ENCODE measurements at places on chromosomes 6 and 20. TPM values are rescaled to one million over a fixed set of nuclear protein-coding genes. Genes with fewer than 3 reads are reported as not detected.

- DNase-seq = no peak
Measured at GRCh38 chr20:31835554-31835953, 9.8 kb downstream of the FOXS1 start.

- no peak for DNase-seq
Measured at GRCh38 chr6:144029452-144029851, 21.4 kb upstream of the PLAGL1 start.

DNA sequence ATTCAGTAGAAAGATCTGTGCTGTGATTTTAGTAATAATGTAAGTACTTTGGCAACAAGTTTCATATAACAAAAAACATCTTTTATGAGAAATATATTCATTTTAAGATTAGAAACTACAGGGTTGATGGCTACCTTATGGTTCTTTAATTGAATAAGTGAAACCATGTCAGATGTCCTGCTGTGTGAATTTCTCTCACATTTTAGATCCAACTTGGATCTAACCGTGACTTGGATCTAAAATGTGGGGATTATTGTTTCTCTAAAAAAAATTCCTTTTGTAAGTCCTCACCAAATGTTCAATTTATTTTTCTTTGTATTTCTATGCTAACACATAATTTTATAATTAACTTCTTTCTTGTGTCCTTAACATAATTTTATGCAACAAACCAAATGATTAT is 30.4 kb downstream of the ZC2HC1B start:
- DNase-seq = no peak

DNA sequence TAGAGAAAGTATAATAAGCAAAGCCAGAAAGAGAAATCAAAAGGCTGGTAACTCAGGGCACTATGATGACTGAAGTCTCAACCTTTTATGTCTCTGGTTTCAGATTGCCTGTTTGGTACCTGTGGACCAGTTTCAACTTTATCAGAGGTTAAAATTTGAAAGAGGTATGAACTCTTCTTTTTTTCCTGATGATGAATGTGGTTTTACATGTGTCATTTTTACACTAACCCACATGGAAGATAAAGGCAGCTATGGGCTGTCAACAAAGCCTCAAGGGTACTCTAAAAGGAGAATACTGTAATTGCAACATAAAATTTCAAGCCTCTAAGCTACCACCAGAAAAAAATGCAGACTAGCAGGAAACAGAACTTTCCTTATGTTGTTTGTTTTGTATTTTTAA is 52.4 kb downstream of the RNF144B start:
- DNase-seq = no peak

GRCh38 chr20:16107172-16107870 is 465.9 kb downstream of the KIF16B start:
- no peak for DNase-seq

DNA sequence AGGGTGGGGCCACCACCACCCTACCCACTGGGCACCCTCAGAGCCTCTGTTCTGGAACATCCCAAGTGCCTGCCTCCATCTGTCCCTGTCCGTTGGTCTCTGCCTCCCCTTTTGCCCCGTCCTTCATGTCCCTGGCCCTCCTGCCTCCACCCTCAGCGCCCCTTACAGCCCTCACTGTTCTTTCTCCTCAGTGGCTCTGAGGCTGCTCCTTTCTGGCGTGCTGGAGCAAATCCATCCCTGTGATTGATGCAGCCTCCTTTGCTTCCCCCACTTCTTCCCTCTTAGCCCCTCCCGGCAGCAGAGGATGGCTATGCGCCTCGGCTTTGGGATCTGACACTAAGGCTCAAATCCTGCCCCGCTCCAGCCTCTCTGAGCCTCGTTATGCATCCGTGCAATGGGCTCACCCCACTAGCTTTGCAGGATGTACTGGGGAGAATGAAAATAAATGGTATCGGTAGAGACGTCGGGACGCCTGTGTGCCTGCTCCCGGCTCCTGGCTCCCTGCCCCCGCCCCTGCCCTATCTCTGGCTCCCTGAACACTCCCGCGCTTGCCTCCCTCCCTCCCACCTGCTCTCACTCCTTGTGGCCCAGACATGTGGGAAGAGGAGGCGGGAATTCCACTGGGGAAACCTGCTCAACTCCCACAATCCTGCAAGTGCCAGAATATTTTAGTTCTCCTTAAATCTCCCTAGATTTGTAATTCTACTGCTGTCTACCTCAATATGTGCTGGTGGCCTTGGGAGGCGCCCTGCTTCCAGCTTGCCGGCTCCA is 13.1 kb downstream of the VSTM2L start:
- DNase-seq = peak; percentile 53

GRCh38 chr6:158791274-158791855 is 27.8 kb downstream of the EZR start:
- DNase-seq = no peak

GRCh38 chr6:89045576-89045975 is 35.0 kb upstream of the PNRC1 start:
- DNase-seq = no peak

- no peak for DNase-seq
Measured at GRCh38 chr6:11730641-11731040, 48.0 kb downstream of the ADTRP start.

GRCh38 chr6:45226081-45226480 is 102.0 kb upstream of the RUNX2 start:
- DNase-seq = no peak

- DNase-seq = peak; percentile 83
Measured at GRCh38 chr20:37564388-37565133, 36.9 kb upstream of the BLCAP start.

- no peak for DNase-seq
Measured at GRCh38 chr6:12842114-12842513, 125.5 kb downstream of the PHACTR1 start.

DNA sequence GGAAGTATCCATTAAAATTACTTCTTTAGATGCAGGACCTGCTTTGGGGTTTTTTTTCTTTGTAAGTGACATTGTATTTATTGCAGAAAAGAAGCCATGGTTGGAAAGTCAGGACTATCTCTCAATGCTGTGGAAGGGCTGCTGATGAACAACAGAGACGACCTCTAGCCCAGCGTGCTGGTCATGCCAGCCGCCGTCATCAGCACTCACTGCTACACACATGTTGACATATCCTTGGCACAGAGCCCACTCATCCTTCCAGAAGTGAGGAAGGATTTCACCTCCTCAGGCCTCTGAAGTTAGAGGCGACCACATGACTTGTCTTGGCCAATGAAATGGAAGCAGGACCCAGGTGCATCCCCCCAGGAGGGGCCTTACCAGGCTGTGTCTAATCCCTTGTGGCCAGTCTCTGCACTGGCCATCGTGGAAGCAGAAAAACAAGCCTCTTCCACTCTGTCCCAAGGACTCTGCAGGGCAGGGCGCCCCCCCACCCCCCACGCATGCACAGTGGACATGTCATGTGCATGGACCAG is 343.5 kb downstream of the TAF4 start:
- no peak for DNase-seq

DNA sequence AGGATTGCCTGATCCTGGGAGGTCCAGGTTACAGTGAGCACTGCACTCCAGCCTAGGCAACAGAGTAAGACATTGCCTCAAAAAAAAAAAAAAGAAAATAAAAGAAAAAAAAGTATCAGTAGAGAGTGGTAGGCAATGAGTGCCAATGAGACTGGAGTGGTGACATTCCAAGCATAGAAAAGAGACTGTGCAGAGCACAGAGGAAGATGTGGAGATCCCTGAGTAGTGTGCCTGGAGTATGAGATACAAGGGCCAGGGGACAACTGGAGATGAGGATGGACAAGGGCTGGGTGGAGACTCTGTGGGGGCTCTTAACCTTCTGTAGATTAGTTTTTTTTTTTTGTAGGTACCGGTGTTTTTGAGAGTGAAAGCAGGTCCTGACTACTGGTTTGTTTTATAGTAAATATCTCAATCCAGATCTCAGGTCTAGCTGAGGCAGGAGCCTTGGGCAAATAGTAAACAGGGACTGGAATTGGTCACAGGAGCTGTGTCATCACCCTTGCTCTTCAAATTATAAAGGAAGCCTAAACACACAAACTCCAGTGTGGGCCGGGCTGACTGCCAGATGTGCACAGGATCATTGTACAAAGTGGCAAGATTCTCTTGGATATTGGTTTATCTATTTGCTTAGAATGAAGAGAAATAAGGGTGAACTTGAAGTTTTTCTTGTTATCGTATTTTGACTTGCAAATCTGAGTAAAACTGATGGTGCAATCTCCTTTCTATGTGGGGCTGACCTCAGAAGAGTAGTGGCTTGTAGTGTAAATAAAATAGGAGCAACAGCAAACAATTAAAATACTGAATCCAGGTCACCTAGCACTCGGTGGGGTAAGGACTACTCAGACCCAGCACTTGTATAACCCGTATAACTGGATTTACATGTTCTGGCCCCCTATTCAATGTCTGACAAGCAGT is 144.9 kb downstream of the SOX4 start:
- no peak for DNase-seq

FAM83D gene
- total RNA-seq = 81.6 TPM

OLIG3 gene
- total RNA-seq = 0.27 TPM

GTSF1L gene
- total RNA-seq = not detected

SPEF1 gene
- 1.3 TPM for total RNA-seq

DSP gene
- total RNA-seq = 43.7 TPM

TMEM244 gene
- total RNA-seq = not detected

SYCP2L gene
- 11.0 TPM for total RNA-seq

UBE2J1 gene
- 10.3 TPM for total RNA-seq

RGS17 gene
- total RNA-seq = 12.1 TPM

DNMT3B gene
- 2,281 TPM for total RNA-seq

PTCHD4 gene
- total RNA-seq = 0.31 TPM

PBOV1 gene
- not detected for total RNA-seq

GPX6 gene
- not detected for total RNA-seq

Data from GM23338 (cell line).